Osteocyte (in vitro differentiated cells): ENCODE measurements at places on chromosomes 5 and 9.

- DNase-seq: no peak
Measured at GRCh38 chr5:76204713-76205112, 121.5 kb downstream of the SV2C start.

- DNase-seq: no peak
Measured at GRCh38 chr5:81825237-81825636, 74.3 kb upstream of the SSBP2 start.

DNA sequence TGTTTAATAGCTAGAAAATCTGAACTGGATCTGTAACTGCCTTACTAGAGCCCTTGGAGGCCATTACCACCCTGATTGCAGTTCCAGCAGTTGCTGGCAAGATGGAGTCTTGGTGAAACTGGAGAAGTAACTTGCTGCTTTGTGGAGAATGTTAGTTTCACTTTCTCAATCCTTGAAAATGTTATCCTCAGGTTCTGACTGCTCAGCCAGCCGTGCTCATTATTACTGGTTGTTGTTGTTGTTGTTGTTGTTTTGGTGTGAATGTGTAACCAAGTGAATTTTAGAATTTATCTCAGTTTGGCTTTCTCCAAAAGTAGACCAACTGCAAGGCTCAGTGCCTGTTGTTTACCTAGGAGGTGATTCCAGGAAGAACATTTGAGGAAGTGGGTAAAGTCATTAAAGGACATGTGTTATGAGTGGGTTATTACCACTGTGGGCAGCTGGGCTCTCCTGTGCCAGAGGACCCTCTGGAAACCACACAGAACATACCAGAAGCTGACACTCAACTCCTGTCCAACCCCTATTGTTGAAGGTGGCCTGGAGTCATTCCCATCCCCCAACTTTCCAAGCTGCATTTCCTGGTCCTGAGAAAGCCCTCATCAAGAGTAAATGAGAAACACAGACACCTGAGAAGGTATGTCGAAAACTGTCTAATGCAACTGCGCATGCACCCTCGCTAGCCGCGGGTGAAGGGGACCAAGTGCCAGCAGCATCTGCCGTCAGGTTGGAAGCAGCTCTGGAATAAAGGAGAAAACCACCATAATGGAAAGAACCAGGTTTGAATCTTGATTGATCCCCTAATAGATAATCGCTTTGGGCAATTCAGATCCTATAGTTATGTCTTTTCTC lies 111.6 kb downstream of the CMYA5 start:
- no peak for DNase-seq

DNA sequence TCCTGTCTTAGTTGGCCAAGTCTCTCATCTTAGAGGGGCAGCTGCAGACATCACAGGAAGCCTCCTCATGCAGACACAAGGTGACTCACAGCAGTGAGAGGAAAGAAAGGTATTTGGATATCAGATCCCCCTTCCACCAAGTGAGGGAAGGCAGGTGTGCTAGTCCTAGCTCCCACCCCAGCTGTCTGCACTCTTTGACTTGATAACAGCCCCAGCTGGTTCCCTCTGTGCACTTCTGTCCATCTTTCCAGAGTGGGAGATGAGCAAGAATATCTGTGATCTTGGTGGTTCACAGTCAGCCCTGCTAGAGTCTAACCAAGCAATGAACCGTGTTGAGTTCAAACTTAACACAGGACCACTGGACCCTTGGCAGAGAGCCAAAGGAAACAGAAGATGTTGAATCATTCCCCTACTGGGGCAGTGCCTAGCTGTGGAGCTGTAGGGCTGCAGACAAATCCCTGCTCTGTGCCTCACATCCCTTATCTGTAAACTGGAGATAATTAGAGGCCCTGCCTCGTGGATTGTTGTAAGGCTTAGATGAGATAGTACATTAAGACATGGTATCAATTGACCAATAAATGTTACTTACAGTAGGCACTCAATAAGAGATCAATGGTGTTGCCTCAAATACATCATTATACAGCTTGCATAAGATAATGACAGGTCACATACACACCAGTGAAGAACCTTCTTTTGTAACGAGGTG lies 39.1 kb downstream of the SH3RF2 start:
- DNase-seq: no peak

- no peak for DNase-seq
Measured at GRCh38 chr9:125475385-125475784, 213.8 kb downstream of the GAPVD1 start.

GRCh38 chr5:62653864-62654575 lies 75.4 kb downstream of the LRRC70 start:
- no peak for DNase-seq

DNA sequence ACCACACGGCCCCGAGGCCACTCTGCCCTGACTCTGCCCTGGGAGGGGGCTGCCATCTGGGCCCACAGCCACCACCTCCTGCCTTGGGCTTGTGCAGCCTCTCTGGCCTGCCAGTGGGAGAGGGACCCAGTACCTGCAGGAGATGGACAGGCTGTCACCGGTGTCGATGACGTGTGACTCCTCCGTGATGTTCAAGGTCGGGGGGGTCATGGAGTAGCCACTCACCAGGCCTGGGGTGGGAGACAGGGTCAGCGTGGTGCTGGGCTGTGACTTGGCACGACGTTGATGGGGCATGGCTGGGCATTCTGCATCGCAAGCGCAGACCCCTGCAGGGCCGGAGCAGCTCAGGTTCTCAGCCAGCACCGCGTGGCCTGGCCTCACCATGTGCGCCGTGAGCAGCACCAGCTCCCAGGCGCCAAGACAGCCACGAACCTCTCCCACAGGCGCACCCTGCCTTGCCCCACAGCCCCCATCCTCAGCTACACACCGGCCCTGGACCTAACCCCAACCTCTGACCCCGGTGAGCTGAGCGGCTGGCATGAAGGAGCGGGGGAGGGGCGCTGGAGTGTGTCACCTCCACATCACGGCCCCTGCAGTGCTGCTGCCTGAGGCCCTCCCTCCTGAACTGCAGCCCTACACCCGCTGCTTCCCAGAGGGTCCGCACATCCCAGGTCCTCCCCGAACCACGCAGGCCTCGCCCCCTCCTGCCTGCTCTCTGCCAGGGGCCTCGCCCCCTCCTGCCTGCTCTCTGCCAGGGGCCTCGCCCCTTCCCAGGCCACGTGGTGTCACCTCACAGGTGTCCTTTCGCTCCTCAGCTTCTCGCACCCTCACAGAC lies 17.6 kb downstream of the FLT4 start:
- no peak for DNase-seq

DNA sequence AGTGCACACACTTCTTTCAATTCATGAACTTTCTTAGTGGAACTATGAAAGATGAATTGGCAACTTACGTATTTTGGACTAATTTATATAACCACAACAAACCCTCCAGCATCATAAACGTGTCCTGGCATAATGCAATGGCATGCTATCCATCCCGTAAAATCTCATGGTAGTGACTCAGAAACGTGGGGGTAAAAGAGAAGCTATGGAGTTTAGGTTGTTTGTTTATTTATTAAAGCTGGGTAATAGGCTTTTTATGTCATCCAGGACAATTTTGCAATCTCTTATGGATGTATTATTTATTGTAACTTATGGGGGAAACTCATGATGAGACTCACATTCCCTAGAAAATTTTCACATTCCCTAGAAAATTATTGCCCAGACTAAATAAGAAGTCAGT lies 106.3 kb downstream of the GDA start:
- DNase-seq: no peak

DNA sequence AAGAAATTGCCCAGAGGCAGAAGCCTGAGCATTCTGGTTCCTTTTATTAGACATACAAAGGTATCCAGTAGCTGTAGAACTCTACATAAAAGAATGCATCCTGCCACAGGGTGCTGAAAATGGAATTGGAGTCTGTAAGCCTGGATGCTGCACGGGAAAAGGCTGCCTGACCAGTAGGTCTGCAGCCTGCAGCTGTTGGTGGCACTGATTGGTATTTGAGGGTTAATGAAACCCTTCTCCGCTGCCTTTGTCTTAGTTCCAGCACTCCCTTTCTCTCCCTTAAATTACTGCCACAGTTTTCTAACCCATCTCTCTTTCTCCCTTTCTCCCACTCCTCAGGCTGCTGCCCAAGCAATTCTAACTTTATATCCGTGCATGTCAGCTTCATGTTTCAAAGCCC lies 64.7 kb downstream of the BRINP1 start:
- no peak for DNase-seq

GRCh38 chr9:124559871-124560270 lies 52.7 kb upstream of the NR5A1 start:
- no peak for DNase-seq

DNA sequence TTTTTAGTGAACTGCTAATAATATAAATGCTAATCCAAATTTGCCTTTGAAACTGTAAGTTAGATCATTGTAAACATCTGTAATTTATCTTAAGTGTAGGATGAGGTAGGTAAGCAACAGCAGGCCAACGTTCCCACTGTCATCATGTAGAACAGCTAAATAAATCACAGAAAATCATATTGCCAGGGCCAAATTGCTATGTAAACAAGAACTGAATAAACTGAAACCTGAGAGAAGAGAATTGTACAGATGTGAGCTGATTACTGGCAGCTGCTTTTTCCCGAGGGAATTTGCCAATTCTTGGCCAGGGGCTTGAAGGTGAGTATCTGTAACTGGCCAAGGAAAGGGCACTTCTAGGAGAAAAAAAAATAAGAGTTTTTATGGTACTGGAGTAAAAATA lies 97.6 kb downstream of the CDH10 start:
- no peak for DNase-seq

- no peak for DNase-seq
Measured at GRCh38 chr9:33350310-33350709, 52.1 kb downstream of the AQP7 start.

- DNase-seq: no peak
Measured at GRCh38 chr5:56666901-56667300, 148.4 kb upstream of the MAP3K1 start.

GRCh38 chr5:171600741-171601265 lies 181.4 kb downstream of the FGF18 start:
- DNase-seq: peak; percentile 63

DNA sequence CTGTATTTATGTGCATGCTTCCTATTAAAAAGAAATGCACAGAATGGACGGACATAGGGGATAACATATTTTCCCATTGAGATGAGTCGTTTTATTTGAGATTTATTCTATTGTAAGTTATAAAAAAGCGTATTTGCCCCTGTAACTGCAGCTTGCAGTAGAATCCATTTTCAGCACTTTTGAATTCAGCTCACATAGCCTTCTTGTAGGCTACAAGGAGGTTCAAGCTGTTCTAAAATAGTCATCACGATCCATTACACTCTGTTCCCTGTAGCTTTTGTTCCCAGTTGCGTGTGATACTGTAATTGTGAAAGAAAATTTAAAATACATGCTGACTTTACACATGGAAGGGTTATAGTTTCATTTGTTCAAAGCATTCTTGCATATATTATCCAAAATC lies 40.9 kb upstream of the POC5 start:
- no peak for DNase-seq

GRCh38 chr5:32760091-32760509 lies 49.0 kb downstream of the NPR3 start:
- no peak for DNase-seq

GRCh38 chr9:7976167-7976755 lies 176.7 kb upstream of the DMAC1 start:
- no peak for DNase-seq

DNA sequence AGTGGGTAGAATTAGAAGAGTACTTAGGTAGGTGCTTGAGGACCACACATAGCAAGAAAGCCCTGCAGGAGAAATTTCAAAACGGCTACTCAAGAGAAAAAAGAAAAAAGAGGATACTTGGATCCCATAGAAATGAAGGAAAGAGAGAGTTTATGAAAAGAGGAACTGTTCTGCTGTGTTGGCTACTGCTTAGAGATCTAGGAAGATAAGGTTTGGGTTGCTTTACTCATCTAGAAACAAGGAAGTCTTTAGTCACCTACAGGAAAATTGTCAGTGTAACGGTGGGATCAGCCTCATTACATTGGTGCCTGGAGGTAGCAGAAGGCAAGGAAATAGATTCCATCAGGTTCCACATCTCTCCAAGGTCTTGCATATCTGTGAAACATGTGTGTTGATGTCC lies 14.8 kb upstream of the C5orf46 start:
- DNase-seq: no peak

DNA sequence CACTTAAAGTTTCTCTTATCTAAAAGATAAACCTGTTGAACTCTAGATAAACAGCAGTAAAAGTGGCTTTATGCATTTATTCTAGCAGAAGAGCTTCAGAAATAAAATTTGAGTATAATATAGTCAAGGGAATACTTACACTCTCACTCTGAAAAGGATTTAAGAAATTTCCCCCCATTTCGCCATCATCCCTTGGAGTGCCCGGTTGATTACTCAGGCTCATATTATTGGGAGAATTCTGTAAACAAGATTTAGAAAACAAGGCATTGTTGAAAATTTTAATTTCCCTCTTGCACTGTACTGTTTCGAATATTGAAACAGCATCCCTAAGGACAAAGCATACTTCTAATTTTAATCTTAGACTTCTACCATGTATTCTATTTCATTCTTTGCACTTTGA lies 34.5 kb upstream of the ACOT12 start:
- DNase-seq: no peak

GRCh38 chr9:121840838-121841760 lies 189.7 kb downstream of the DAB2IP start:
- DNase-seq: peak; percentile 64

DNA sequence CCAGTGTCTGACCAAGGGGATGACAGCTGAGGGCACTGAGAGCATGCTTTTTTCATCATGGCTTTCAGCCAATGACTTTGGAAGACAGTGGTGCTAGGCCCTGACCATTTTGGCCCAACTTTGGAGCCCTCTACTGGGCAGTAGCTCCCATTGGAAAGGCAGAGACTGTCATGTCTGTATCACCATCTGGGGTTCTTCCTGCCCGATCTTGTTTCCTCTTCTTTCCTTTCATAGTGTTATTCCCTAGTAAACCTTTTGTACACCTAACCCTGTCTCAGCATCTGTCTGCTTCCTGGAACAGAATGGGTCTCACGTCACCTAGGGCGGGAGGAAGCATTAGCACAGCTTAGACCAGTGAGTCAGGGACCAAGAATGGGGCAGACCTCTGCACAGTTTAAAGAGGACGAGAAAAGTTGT lies 97.4 kb upstream of the MAST4 start:
- no peak for DNase-seq

GRCh38 chr5:219991-220390 lies 1.9 kb downstream of the SDHA start:
- no peak for DNase-seq

- DNase-seq: no peak
Measured at GRCh38 chr5:62942384-62942783, 363.8 kb downstream of the LRRC70 start.

DNA sequence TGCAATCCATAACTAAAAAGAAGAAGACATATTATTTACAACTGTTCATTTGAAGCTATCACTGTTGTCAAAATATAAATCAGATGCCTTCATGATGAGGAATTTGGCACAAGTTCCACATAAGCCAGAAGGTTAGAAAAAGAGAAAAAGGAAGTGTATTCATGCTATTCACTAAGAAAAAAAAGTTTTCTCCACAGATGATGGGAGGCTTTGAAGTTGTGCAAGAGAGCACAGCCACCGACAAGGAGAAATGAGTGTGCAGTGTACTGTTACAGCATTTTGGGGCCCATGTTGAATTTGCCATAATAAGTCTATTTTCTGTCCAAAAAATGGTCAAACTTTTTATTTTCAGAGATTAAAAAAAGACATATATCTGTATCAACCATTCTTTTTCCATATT lies 32.9 kb upstream of the IFNK start:
- no peak for DNase-seq

GRCh38 chr5:169567079-169567478 lies 16.5 kb upstream of the SPDL1 start:
- no peak for DNase-seq

GRCh38 chr5:151912360-151912759 lies 12.3 kb downstream of the GLRA1 start:
- no peak for DNase-seq
